NCI-H460 (cell line): ENCODE measurements at places on chromosomes 3 and 15. TPM values are rescaled to one million over a fixed set of nuclear protein-coding genes. Genes with fewer than 3 reads are reported as not detected.

DNA sequence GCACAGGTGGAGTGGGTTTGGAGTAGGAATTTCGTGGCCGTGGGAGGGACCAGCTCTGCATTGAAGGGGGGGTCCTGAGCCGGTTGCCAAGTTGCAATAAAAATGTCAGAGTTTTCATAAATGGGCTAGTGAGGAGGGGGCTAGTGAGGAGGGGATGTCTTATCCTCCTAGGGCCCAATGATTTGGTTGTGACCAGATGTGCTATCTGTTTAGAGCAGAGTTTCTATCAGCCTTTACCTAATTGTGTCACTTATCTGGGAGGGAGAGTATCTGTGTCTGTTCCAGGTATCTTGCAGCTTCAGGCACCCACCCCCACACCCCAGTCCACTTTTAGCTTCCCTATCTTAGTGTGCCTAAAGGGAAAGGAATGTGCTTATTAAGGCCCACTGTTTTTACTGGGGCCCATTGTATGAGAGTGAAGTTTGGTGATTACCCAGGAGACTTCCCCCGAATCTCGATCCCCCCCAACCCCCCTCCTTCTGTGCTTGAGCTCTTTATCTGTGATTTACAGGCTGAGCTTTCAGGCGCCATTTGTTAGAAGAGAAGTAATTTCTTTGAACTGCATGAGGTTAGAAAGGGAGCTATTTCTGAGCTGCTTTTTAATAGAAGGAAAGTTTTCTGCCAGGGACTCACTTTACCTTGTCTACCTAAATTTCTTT is 42.6 kb downstream of the PPCDC start:
- DNase-seq: no peak

- DNase-seq: peak; percentile 23
Measured at GRCh38 chr15:75843678-75844581, 683 bp downstream of the UBE2Q2 start.

DNA sequence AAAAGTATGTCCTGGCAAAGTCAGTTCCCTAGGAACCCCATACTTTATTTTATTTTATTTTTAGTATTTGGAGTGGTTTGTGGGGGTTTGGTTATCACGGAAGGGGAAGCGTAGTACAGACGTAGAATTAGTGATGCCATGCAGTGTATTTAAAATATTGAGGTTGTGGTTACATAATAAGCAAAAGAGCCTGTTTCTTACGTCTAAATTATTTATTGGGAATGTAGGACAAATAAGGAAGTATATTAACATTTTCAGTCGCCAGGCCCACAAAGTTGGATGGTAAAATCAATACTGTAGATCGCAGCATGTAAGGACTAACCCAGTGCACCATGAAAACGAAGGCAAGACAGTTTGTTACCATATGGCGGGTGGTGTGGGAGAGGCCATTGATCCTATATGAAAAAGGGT is 558 bp downstream of the DTWD1 start:
- DNase-seq: no peak

GRCh38 chr15:64247906-64248541 is 85.2 kb upstream of the PPIB start:
- peak; percentile 56 for DNase-seq

DNA sequence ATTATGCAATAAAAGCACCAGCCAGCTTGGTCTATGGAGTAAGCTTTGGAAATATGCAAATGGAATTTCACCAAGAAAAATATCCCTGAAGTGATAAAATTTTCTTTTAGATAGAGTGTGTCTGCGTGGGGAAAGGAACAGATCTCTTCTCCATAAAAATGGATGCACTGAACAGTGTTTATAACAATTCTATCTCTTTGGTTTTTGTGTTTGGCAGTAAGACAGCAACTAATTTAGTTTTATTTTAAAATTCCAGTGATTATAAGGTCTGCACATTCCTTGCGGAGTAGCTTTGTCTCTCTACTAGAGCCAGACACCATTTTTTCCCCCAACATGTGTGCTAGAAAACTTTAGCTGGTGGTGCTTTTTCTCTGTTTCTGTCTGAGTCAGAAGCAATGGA is 712.4 kb downstream of the GRM7 start:
- DNase-seq: no peak

- DNase-seq: no peak
Measured at GRCh38 chr3:97990624-97991292, 18.5 kb upstream of the RIOX2 start.

- DNase-seq: no peak
Measured at GRCh38 chr3:124941771-124942170, 7.2 kb upstream of the MUC13 start.

GRCh38 chr3:3027976-3028567 is 82.1 kb downstream of the IL5RA start:
- DNase-seq: no peak

ZNF660 gene
- 0.12 TPM in 1 of 2 replicates, not detected in the other for total RNA-seq

PLCL2 gene
- total RNA-seq: 3.5 and 3.8 TPM in 2 replicates

SNURF gene
- 13.7 and 17.2 TPM in 2 replicates for total RNA-seq

PCNP gene
- total RNA-seq: 88.8 and 97.0 TPM in 2 replicates
